ENCODE measurements at places on chromosomes 6 and 20.

GRCh38 chr6:139829576-139829975 lies 455.1 kb upstream of the CITED2 start:
- no peak for DNase-seq

DNA sequence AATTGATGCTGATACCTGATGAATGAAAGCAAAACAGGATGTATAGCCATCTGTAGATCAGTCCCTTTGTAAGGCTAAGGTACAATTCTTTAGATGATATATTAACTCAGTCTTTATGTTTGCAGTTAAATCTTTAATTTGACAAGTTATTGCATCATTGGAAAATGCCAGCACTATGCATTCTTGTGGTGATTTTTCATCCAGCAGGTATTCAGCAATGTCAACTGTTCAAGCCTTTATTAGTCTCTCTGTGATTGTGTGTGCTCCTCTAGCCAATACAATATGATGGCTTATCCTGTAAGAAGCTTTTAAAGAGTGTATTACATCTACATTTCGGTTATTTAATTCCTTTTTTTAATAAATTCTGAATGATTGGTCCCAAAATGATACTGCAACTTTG lies 34.3 kb downstream of the HLA-DMB start:
- DNase-seq, result no peak

DNA sequence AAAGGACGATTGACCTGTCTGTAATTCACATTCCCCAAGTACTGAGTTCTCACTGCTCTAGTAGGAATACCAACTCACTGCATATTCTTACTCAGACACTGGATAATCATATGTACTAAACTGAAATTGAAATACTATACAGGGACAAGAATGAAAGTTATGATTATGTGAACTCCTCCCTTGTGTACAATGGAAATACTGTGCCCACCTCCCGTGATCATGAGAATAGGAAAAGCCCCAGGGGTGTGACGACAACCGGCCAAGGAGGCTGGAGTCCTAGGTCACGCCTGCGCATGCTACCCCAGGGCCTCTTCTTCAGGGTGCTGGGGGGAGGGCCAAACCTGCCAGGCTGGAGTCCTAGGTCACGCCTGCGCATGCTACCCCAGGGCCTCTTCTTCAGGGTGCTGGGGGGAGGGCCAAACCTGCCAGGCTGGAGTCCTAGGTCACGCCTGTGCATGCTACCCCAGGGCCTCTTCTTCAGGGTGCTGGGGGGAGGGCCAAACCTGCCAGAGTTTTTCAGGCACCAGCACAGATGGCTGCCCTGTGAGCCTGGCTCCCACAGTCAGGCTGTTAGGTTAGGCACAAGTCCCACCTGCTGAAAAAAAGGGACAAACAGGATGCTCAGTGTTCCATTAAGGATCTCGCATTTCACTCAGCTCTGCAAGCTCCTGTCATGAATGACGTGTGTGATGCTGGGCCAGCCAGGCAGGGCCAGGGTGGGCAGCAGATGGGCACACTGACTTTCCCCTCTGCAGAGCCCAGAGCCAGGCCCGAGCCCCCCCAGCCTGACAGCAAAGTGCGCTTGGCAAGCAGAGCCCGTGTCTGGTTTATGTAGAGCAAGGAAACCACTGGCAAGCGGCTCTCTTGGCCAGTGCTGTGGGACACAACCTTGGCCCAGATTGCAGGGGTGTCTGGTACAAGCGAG lies 107.7 kb downstream of the FOXF2 start:
- no peak for DNase-seq

DNA sequence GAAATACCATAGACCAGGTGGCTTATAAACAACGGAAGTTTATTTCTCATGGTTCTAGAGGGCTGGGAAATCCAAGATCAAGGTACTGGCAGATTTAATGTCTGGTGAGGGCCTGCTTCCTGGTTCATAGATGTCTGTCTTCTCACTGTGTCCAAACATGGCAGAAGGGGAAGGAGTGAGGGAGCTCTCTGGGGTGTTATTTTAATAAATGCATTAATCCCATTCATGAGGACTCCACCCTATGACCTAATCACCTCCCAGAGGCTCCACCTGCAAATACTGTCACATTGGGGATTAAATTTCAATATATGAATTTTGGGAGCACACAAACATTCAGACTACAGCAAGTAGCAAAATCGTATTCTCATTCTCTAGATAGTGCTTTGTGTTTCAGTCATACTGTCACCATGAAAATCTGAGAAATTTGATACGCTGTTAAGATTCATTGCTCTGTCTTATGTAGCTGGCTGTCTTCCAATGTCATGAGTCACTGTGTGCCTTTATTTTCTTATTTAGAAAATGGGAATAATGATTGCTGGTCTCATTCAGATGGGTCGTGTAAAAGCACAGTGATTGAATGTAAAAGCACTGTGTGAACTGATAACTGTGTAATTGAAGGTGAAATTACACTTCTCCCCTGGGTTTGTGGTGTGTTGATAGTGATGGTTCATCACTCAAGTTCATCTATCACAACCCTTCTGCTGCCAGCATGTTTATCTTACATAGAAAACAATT lies 8.9 kb upstream of the ERVFRD-1 start:
- DNase-seq, result no peak

DNA sequence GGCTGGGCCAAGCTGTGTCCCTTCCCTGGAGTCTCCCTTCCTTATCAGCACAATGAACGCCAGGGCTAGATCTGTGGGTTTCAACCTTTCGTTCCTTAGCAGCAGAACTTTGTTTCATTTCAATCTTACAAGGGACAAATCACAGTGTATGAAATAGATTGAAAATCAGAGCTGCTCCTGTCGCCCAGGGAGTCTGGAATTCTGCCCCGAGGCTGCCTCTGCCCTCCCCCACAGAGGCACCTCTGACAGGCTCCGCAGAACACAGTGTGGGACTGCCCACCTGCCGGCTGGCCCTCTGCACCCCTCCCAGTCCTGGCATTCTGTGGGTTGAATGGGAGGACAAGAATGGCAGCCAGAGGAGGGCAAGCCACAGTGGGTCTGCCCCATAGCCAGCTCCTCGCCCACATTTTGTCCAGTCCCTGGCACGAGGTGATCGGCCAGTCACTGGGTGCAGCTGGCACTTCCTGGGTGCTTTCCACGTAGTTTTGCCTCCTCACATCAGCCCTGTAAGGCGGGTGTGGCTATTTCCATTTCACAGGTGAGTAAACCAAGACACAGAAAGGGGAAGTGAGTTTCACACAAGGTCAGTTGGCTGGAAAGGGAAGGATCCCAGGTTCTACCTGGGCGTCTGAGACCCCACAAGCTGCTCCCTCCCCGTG lies 26.1 kb downstream of the MANBAL start:
- DNase-seq, result no peak
